ENCODE measurements at places on chromosomes 2 and 18.

- DNase-seq: no peak
These were observed 47.4 kb upstream of the TCF4 start for GRCh38 chr18:55635439-55635838.

DNA sequence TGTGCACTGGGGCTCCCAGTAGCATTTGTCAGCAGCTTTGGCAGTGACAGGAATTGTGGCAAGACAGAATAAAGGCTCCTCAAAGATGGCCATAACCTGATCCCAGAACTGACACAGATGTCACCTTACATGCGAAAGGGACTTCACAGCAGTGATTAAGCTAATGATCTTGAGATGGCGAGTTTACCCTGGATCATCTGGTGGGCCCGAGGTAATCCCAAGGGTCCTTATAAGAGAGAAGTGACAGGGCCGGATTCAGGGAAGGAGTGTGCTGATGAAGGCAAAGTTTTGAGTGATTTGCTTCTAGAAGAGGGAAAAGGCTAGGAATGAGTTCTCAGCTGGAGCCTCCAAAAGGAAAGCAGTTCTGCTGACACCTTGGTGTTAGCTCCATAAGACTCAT lies 333.9 kb downstream of the LPIN1 start:
- DNase-seq: no peak

- no peak for DNase-seq
These were observed 128.4 kb downstream of the ASXL3 start for GRCh38 chr18:33706391-33706790.

DNA sequence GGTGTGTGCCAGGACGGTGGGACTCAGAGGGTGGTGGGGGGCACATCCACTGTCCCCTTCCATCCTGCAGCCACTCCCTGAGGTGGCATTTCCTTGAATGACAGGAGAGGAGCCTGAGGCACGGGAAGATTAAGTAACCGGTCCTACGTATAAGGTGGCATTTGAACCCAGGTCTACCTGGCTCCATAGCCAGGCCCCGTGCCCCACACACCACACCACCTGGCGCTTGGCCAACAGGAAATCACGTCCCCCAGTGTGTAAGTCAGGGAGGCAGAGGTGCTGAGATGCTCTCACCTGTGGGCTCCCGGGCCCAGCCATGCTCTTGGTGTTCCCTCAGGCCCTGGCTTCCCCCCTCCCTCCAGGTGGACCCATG lies 53.7 kb downstream of the HPCAL1 start:
- DNase-seq: no peak

DNA sequence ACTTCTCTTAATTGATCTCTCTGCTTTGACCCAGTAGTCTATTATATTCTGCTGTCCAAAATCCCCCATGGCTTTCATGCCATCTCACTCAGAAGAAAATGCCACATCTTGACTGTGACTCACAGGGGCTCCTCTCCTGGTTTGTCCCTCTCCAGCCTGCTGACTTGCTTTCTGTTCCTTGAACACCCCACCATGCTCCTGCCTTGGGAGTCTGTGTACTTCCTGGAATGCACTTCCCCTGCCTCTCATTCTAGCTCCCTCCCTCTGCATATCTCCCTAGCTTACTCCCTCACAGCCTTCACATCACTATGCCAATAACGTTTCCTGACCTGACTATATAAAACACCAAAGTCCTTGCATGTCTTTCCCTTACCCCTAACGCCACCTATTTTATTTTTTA lies 167.2 kb downstream of the TRIB2 start:
- DNase-seq: no peak

- DNase-seq: no peak
These were observed 263.8 kb downstream of the AGAP1 start for GRCh38 chr2:235757640-235758039.

GRCh38 chr2:7721413-7721995 lies 804.3 kb downstream of the RNF144A start:
- no peak for DNase-seq

DNA sequence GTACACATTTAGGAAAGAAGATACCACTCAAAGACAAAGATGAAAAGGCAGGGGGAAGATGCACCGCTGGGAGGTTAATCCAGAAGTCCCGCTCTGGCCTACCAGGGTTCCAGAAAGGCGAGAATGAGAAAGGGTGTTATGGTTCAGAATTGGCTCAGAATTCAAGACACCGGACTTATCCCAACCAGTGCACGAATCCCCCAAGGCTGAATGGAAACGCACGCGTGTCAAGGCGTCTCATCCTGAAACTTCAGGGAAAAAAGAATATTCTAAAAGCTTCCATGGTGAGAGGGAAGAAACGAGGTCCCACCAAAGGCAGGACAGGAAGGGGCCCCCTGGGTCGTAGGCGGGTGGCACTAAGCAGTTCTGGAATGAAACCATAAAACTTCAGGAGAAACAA lies 71.9 kb downstream of the SLC66A2 start:
- DNase-seq: no peak

GRCh38 chr2:165777522-165778186 lies 16.4 kb downstream of the GALNT3 start:
- DNase-seq: no peak

GRCh38 chr2:170284205-170284604 lies 106.3 kb downstream of the MYO3B start:
- DNase-seq: no peak

GRCh38 chr2:2156881-2157280 lies 174.2 kb downstream of the MYT1L start:
- DNase-seq: no peak

GRCh38 chr2:128363934-128364361 lies 45.3 kb upstream of the HS6ST1 start:
- no peak for DNase-seq

DNA sequence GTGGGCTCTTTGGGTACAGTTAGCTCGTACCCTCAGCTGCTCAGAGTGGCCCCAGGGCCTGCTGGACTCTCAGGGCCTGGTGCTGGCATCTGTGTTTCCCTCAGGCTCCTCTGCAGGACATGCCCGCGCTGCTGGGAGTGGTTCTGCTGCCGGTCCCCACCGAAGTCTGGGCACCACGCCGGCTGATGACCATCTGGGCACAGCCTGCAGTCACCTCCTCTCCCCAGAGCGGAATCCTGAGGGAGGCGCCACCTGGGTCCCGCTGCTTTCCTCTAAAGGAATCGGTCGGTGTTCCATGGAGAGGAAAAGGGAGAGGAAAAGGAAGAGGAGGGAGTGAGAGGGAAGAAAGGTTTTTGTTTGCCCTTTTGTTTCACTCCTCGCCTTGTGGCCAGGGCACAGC lies 43.6 kb downstream of the MC2R start:
- DNase-seq: no peak

- DNase-seq: no peak
These were observed 52.5 kb upstream of the LTBP1 start for GRCh38 chr2:32894119-32894728.

DNA sequence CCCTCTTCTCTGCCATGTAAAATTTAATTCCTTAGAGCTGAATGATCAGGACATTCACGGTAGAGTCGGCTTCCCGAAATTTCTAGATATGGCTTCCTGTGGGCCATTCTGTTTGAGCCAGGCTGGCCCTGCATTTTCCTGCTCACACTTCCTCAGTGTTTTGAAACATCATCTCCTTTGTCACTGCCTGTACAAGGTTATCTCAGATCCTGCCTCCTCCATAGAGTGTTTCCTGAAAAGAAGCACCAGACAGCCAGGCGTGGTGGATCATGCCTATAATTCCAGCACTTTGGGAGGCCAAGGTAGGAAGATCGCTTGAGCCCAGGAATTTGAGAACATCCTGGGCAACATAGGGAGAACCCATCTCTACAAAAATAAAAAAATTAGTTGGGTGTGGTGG lies 43.6 kb downstream of the GRHL1 start:
- DNase-seq: no peak

DNA sequence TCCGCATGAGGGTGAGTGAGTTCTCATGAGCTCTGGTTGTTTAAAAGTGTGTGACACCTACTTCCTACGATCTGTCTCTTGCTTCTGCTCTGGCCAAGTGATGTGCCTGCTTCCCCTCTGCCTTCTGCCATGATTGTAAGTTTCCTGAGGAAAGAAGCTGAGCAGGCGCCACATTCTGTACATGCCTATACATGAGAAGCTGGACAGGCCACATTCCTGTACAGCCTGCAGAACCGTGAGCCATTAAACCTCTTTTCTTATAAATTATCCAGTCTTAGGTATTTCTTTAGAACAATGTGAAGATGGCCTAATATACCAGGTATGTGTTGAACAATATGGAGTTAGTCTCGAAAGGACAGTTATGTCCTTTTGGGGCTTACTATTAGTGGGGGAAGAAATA lies 281.0 kb downstream of the ALK start:
- DNase-seq: no peak

GRCh38 chr2:64173156-64174135 lies 29.2 kb upstream of the PELI1 start:
- no peak for DNase-seq

- no peak for DNase-seq
These were observed 2.9 kb downstream of the ARPC2 start for GRCh38 chr2:218219934-218220333.

DNA sequence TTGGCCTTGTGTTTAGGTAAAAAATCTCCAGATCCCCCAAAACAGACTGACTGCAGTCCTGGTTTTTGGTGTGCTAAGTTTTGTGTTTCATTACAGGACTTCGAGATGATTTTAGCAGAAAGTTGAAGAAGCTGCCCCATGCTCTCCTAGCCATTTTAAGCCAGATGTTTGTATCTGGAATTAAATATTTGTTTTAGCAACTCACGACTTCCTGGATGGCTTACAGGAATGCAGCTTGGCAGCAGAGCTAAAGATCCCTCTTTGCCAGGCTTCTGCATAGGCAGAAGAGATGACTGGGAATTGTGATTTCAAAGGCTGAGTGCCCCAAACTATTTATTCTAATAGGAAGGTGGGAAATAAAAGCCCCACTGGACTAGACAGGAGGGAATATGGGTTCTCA lies 31.1 kb downstream of the ONECUT2 start:
- DNase-seq: no peak

GRCh38 chr2:49914281-49914680 lies 760.0 kb upstream of the FSHR start:
- DNase-seq: no peak

DNA sequence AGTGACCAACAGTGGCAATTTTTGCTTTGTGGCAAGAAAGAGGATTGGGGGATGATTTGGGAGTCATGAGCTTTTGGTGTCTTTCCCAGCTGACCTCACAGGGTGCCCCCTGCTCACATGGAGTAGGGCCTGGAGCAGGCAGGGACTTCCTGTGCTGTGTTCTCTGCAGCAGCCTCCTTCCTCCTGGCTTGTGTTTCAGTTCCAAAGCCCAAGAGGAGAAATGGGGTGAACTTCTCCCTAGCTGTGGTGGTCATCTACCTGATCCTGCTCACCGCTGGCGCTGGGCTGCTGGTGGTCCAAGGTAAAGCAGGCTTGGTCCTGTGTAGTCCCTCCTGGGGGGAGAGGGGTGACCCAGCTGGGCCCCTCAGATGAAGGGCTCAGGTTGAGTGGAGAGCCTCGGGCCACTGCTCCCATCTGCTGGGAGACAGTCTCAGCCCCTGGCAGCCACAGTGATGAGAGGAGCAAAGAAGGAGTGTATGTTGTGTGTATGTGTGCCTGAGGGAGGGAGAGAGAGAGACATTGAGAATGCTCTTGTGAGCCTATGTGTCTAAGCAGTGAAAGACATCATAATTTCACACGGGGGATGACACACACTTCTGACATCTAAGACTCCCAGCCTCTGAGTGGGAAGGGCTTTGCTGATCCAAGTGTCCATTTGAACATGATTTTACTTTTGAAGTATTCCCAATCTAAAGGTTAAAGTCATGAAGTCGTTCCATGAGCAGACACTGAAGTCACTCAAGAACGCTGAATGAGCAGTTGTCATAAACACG lies 27.2 kb downstream of the MARCO start:
- no peak for DNase-seq

GRCh38 chr2:109162999-109163398 lies 34.0 kb downstream of the SH3RF3 start:
- DNase-seq: no peak

DNA sequence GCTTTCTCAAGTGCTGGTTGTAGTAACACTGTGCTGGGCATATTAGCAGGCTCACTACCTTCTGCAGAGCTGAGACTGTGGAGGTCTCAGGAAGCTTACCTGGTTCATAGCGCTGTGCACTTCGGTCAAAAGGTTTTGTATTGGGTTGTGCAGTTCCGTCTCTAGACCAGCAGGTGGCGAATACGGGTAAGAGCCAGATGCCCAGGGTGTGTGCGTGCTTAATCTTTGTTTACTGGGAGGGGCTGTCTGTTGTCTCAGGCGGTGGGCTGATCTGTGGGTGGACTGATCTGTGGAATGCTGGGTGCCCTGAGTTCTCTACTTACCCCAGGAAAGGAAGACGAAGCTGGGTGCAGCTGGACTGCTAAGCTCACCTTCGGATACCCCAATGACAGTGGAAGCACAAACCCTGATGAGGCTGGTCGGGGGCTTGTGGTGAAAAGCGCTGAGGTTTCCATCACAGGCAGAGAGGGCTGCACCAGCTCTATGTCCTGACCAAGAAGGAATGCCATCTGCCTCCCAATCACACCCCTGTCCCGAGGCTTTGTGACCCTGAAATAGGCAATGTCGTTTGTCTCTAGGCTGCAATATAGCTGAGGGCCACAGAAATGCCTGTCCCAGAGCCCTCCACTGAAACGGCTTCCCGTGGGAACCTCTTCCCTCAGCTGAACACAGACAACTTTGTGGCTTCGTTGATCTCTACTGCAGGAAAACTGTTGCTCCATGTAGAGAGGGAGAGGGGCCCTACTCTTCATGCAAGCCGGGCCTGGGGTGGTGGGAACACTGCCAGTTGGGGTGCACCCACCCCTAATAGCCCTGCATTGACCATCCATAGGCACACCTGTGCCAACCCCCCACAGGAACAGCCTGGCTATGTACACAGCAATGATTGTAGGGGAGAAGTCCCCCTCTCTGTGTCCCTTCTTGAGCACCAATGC lies 45.9 kb upstream of the FAM117B start:
- DNase-seq: peak; percentile 27

DNA sequence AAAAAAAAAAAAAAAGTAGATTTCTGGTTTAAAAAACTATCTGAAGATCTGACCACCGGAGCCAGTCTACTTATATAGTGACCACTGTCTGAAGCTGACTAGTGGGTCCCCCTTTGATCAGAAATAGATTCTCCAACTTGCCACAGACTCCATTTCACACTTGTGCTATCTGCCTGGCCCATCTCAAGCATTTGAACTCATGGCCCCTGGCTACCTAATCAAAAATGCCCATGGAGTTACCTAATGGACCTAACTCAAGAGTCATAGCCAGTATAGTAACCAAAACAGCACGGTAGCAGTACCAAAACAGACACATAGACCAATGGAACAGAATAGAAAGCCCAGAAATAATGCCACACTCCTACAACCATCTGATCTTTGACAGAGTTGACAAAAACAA lies 17.0 kb upstream of the ATL2 start:
- no peak for DNase-seq

- DNase-seq: no peak
These were observed 17.4 kb downstream of the LDLRAD4 start for GRCh38 chr18:13235981-13236380.

DNA sequence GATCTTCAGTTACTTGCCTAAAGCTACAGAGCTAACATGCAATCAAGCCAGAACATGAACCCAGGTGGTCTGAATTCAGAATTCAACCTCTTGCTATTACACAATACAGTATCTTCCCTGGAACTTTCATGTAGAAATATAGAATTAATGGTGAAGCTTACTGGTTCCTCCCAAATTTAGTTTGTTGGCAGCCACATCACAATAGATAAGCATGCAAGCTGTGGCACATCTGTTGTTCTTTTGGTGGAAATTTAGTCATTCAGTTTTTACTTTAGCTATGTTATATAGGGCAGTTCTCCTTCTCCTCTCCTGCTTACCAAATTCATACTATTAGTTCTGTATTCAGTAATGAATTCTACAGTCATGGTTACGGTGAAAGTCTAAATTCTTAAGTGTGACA lies 101.0 kb upstream of the RNF152 start:
- DNase-seq: no peak

GRCh38 chr2:46813020-46813415 lies 102.6 kb downstream of the MCFD2 start:
- DNase-seq: no peak

All from nucleus accumbens (tissue), 56 donors.